ENCODE measurements at places on chromosomes 4 and X. TPM values are rescaled to one million over a fixed set of nuclear protein-coding genes. Genes with fewer than 3 reads are reported as not detected.

The BMPR1B gene
- total RNA-seq: not detected

The CT45A5 gene
- total RNA-seq: not detected

The ADH1C gene
- total RNA-seq: not detected

The POU3F4 gene
- total RNA-seq: not detected

DNA sequence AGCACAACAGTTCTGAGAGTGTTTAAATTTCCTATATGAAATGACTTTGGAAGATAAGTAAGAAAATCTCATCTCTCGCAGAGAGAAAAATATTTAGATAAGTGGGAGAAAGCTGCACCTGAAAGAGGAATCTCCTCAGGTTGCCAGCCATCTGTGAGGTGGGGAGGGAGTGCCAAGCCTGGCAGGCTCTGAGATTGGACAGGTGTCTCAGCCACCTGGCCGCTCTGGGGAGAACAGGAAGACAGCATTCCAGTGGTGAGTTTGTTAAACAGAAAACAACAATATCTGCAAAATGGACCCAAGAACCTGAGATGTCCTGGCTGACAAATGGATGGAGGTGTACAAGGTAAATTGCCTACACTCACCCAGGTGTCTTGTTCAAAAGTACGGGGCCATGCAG is 31.3 kb downstream of the EMCN start:
- no peak overlapping the region for H3K4me3 ChIP-seq
- H3K27me3 ChIP-seq: no peaks in the 10 kb centered on the region
- DNase-seq: no peak
- H3K27ac ChIP-seq: no peak overlapping the region

GRCh38 chrX:43741843-43742573 is 85.9 kb downstream of the MAOA start:
- no peaks in the 10 kb centered on the region for H3K27me3 ChIP-seq
- H3K36me3 ChIP-seq: no peaks in the 10 kb centered on the region
- no peak overlapping the region for H3K4me3 ChIP-seq
- no peaks in the 10 kb centered on the region for H3K4me1 ChIP-seq

DNA sequence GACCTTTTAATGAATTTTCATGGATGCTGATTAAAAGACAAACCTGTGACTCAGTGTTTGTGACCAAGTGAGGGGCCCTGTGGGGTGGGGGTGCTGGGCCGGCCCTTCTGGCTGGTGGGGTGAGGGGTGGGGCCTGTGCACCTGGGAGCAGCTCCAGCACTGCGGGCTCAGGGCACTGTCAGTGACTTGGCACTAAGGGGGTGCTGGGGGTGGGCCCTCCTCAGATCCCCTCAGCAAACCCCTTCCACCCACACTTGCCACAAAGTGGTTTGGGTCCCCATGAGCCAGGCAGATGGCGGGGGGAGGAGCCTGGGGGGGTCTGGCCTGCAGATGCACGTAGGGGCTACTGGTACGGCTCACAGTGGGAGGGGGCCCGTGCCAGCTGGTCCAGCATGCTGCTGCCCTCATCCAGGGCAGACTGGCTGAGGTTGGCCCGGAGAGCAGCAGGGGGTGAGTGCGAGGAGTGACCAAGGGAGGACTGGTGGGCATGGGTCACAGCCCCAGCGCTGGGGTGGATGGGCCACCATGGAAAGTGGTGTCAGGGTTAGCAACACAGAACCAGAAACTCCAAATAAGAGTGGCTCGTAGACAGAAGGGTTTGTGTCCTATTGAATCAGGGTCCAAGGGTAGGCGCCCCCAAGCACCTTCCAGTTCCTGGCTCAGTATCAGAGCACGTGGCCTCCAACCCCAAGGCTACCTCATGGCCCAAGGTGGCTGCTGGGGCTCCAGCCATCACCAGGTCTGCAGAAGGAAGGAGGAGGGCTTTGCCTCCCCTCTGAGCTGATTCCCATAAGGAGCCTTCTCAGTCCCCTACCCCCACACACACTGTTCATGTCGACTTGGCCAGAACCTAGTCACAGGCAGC is 10.1 kb downstream of the NKX1-1 start:
- no peak for DNase-seq
- H3K27ac ChIP-seq: no peak overlapping the region
- H3K36me3 ChIP-seq: peaks cover 2% of the 10 kb centered on the region
- no peaks in the 10 kb centered on the region for H3K4me1 ChIP-seq
- H3K4me3 ChIP-seq: no peak overlapping the region
- H3K27me3 ChIP-seq: peaks cover 14% of the 10 kb centered on the region

DNA sequence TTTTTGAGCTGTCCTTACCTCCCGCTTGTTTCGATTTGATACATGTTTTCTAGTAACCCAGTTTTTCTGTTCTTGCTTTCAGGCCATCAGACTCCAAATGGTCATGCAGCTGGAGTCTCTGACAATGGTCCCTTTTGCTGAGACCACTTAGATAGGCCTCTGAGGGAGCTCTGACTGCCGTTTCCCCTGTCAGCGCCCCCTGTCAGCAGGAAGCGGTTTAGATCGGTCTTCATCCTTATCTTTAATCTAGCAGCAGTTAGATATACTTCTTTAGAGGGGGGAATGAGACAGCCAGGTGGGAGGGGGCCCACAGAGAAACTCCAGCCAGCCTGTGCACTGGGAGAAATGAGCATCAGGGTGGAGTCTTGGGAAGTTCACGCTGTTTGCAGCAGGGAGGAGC is 457.9 kb downstream of the GPAT3 start:
- no peak overlapping the region for H3K27ac ChIP-seq
- no peak overlapping the region for H3K4me3 ChIP-seq
- H3K36me3 ChIP-seq: no peaks in the 10 kb centered on the region
- no peak for DNase-seq
- H3K4me1 ChIP-seq: no peaks in the 10 kb centered on the region

DNA sequence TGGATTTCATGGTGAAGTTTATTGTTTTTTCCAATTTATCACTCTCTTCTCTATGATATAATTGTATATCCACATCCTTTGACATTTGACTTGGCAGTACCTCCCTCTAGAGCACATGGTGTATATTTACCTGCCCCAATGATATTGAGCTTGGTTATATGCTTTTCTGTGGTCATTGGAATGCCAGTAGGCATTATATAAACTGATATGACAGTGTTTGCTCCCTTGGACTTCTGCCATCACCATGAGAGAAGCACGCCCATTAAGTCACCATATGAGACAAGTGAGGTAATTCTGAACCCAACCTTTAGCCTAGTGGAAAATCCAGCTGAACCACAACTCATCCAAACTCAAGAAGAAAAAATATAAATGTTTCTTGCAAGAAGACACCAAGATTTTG is 2761.5 kb downstream of the ARAP2 start:
- DNase-seq: no peak
- H3K27me3 ChIP-seq: no peaks in the 10 kb centered on the region
- no peak overlapping the region for H3K27ac ChIP-seq
- no peaks in the 10 kb centered on the region for H3K4me1 ChIP-seq
- H3K36me3 ChIP-seq: no peaks in the 10 kb centered on the region
- no peak overlapping the region for H3K4me3 ChIP-seq

- peaks cover 43% of the 10 kb centered on the region for H3K4me1 ChIP-seq
- peak; percentile 42 for DNase-seq
- H3K36me3 ChIP-seq: no peaks in the 10 kb centered on the region
- peak overlapping the region; percentile 80 for H3K27ac ChIP-seq
- H3K4me3 ChIP-seq: peak overlapping the region; percentile 99
Measured at GRCh38 chr4:83112678-83113428, 1.7 kb downstream of the PLAC8 start.

- DNase-seq: no peak
- no peak overlapping the region for H3K4me3 ChIP-seq
- H3K36me3 ChIP-seq: no peaks in the 10 kb centered on the region
- no peak overlapping the region for H3K27ac ChIP-seq
- H3K27me3 ChIP-seq: no peaks in the 10 kb centered on the region
- no peaks in the 10 kb centered on the region for H3K4me1 ChIP-seq
Measured at GRCh38 chr4:107546638-107547037, 173.4 kb downstream of the PAPSS1 start.

- no peaks in the 10 kb centered on the region for H3K4me1 ChIP-seq
- H3K27ac ChIP-seq: no peak overlapping the region
- DNase-seq: no peak
Measured at GRCh38 chr4:59608466-59608865, 1591.7 kb upstream of the ADGRL3 start.

Measured in B cell (primary cell).